Progenitor cell of endocrine pancreas (in vitro differentiated cells): ENCODE measurements at places on chromosomes 7 and 10. TPM values are rescaled to one million over a fixed set of nuclear protein-coding genes. Genes with fewer than 3 reads are reported as not detected.
A peak's percentile ranks its signal among the peaks of the same experiment; 100 is the strongest.

DNA sequence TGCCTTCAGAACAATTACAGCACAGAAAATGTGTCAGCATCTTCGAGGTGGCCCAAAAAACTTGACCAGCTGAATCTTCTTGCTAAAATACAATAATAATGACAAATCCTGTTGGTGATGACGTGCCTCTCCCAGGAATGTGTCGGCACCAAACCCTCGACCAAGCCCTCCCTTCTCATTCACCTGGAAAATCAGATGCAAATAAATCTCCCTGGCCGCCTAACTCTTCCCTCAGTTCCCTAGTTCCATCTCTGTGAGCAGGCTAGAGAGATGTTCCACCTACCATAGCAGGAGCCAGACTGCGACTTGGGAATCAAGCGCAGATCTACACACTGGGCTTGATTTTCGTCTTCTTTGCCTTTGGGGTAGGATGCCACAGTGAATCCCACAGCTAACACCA lies 4.1 kb downstream of the PRSS1 start:
- DNase-seq, result no peak

GRCh38 chr7:121037957-121038716 lies 49.6 kb downstream of the CPED1 start:
- no peak for DNase-seq

DNA sequence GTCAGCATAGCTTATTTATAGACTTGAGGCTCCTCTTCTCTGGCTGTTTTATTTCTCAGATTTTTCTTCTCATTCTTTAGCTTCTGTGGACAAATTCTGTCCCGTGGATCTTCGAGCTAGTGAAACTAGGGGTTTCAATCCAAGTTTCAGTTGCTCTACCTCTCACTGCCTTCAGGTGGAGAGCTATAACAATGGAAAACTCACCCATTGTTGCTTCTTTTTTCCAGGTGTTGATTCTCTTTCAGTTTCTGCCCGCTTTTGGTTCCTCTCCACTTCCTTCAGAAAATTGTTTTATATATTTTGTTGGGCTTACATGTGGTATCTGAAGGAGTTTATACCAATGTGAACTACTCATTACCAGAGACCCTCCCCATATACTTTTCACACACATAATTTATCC lies 266.1 kb downstream of the TCF7L2 start:
- DNase-seq, result no peak

GRCh38 chr7:47387506-47387905 lies 194.4 kb downstream of the TNS3 start:
- no peak for DNase-seq

DNA sequence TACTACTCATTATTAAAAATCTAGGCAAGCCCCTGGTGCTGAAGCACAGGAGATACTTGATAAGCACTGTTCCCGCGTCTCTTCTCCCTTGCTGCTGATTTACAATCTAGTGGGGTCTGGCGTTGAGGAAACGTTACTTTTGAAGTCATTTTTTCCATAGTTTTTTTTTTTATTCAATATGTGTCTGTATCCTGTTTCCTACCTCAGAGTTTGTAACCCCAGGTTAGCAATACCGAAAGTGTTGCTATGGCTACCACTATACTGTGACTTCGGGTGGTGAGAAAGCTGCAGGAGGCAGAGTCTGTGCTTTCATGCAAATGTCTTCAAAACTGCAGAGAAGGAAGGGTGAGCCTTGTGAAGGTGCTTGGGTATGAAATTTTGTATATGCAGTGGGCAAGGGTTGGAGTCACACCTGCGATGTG lies 458.8 kb upstream of the GHITM start:
- no peak for DNase-seq

GRCh38 chr7:91264924-91265681 lies 870 bp downstream of the FZD1 start:
- peak; percentile 20 for DNase-seq

GRCh38 chr7:67652937-67653336 lies 656.3 kb downstream of the TYW1 start:
- no peak for DNase-seq

- no peak for DNase-seq
Observed at GRCh38 chr7:70849580-70850235, 282.2 kb upstream of the GALNT17 start.

GRCh38 chr7:24573554-24574338 lies 494 bp downstream of the PALS2 start:
- DNase-seq, result peak; percentile 50

DNA sequence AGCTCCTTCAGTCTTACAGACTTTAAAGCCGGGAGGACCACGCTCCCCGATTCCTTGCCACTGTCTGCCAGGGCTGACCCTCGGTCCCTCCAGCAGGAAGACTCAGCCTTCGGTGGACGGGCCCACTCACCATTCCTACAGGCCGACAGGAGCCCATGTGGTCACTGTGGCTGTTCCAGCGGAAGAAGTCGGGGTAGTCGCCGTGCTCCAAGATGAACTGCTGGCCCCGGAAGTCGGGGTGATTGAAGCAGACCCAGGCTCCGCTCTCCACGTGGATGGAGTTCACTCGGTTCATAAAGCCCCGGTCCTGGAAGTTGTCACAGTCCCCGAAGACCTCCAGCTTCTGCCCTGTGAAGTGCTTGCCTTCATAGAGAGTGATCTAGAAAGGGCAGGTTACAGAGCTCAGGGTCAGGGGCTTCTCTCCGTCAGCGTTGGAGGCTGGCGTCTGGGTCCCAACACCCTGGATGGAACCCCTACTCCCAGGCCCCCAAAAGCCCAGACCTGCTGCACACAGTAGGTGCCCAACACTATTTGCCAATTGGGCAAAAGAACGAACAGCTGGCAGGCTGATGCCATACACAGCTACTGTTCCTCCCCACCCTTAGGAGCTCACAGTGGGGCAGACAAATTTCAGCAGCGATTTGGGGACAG lies 1.9 kb downstream of the CRYGN start:
- no peak for DNase-seq

- DNase-seq, result no peak
Observed at GRCh38 chr7:111801277-111801676, 239.0 kb upstream of the IMMP2L start.

DNA sequence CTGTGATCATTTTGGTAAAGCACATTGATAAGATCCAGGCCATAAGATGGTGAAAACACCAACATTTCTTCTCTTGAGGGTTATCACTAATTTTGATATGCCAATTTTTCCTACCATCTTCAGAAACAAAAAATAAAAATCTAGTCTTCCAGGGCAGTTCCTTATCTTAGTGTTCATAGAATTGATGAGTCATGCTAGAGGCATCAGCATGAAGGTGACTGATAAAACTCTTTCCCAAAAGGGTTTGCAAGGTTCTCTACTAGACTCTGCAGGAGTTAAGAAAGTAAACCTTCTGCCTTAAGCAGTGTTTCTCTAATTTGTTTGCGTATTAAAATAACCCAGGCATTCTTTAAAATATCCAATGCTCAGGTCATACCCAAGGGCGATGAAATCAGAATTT lies 483.1 kb upstream of the CNTNAP2 start:
- no peak for DNase-seq

GRCh38 chr7:15662451-15662850 lies 24.0 kb downstream of the MEOX2 start:
- DNase-seq, result no peak

DNA sequence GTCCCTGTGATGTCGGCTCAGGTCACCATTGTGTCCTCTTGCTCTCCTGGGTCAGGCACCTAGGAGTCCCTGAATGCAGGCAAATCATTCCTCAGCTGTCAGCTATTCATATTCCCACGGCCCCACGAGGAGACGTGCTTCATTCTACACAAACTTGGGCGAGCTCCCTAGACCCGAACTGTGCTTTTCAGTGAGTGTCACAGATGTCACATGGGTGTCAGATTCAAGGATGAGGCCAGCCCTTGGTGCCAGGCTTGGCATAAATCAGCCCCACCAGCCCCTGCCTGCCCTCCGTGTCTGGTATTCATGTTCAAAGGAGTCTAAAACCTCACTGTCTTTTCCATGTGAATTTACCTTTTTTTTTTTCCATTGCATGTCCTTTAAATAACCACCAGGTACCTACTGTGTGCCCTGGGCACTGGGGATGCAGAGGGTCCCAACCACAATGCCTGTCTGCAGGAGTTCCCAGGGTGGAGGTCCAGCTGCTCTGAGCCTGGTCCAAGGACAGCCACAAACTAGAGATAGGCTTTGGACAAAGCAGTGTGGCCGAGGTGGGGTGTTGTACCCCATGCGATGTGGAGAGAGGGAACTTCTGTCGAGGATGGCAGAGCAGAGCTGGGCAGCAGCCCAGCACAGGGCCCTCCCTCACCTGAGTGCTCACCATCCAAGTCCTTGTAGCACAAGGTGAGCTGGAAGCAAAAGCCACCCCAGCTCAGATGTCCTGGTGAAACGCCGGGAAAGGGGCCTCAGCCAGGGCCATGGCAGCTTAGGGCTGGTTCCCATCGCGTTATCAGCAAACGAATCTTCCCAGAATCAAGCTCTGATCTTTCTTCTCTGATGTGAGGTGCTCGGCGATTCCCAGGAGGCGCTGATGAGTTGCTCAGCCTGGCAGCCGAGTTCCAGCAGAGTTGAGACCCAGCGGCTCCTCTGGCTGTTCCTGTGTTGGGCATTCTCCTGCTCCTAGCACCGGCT lies 611.9 kb downstream of the PTPRN2 start:
- DNase-seq, result no peak

- no peak for DNase-seq
Observed at GRCh38 chr10:59688921-59689351, 20.7 kb downstream of the SLC16A9 start.

GRCh38 chr7:4745971-4746919 lies 29.2 kb upstream of the AP5Z1 start:
- no peak for DNase-seq

DNA sequence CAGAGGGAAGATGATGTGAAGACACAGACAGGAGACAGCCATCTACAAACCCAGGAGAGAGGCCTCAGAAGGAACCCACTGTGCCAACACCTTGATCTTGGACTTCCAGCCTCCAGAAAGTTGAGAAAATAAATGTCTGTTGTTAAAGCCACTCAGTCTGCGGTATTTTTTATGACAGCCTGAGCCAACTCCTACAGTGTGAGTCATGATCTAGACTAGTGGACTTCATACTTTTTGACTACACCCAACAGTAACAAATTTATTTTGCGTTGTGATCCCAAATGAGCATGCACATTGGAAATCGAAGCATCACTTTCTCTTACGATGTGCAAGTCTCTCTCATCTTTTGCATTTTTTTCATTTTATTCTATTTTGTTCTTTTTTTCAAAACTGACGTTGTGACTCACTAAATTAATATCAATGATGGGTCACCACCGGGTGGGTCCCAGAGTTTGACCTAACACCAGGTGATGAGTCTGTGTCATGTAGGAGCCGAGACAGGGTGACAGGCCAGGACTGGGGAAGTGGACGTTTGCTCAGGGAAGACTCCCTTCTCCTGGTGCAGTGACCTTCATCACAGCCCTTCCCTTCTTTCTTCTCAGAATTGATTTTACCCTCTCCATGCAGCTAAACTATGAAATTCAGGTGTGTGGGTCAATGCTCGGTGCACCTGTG lies 28.9 kb downstream of the PHYH start:
- DNase-seq, result no peak

- DNase-seq, result no peak
Observed at GRCh38 chr7:152751449-152752141, 8.0 kb upstream of the ACTR3B start.

- no peak for DNase-seq
Observed at GRCh38 chr10:44761076-44761475, 150.1 kb upstream of the TMEM72 start.

DNA sequence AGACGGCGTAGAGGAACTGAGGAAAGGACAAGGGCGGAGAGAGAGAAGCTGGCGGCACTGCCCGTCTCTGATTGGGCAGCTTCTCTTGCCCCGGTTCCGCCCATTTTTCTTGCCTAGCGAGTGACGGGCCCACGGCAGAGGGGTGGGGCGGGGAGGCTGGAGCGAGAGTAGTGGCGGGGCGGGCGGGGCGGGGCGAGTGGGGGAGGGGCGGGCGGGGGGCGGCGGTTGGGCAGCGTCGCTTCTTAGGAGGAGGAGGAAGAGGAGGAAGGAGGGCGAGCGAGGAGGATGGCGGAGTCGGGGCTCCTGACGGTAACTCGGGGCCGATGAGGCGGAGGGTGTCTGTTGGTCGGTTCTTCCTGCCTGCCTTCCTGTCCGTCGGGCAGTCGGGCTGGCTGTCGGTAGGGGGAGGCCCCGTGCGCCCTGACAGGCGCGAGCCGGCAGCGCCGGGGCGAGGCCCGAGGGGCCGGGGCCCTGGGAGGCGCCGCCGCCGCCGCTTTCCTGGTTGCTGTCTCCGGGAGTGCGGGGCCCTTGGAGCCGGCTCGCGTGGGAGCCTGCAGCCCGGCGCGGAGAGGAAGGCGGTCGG lies at the start of gene SHOC2:
TSS of gene SHOC2 (plus strand) at position 256 of the 583 bp plus-strand sequence. CDS start 44,755 bp downstream, outside the sequence.
- DNase-seq, result peak; percentile 61

DNA sequence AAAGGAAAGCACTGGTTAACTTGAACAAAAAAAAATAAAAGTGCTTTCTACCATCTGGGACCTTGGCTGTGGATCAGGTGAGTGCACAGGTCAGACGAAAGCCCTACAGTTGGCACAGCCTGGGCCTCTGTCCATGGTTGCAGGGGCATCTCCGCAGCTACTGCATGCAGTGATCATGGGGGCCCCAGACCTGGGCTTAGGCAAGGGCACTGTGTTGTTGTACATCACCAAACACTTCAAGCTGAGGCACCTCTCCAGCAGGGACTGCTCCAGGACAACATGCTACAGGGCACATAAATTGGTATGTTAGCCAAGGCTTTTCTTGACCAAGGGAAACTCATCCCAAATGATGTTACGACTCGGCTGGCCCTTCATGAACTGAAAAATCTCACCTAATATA lies 23.5 kb downstream of the KLHL7 start:
- no peak for DNase-seq

- no peak for DNase-seq
Observed at GRCh38 chr10:116125180-116125579, 147.8 kb downstream of the GFRA1 start.

DNA sequence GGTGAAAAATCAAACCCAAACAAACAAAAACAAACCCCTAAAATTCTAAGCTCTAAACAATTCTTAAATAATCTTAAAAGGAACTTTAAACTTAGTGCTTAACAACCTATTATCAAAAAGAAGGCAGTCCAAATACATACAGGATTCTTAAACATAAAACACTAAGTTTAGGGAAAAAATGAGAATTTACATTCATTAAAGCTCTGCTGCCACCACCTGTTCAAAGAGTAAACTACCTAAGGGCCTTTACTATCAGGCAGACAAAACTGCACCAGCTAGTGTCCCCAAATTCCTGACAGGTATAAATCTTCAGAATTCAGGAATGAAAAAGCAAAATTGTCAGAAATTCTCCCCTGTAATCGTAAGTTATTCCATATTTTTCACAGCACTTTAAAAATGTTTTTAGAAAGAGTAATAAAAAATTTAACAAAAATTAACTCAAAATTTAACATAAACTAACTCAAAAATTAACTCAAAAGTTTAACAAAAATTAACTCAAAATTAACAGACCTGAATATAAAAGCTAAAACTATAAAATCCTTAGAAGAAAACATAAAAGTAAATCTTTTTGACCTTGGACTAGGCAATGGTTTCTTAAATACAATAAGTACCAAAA lies 55.1 kb downstream of the PDZD8 start:
- DNase-seq, result no peak

GRCh38 chr7:43554423-43554822 lies 28.5 kb upstream of the STK17A start:
- DNase-seq, result no peak

Gene ELN
- 0.26 and 0.33 TPM in 2 replicates for total RNA-seq

Gene ALOX5
- total RNA-seq, result 1.9 and 2.5 TPM in 2 replicates

Gene STK32C
- 8.4 and 10.0 TPM in 2 replicates for total RNA-seq

Gene CFAP43
- total RNA-seq, result 4.7 and 5.4 TPM in 2 replicates

Gene PLEKHS1
- total RNA-seq, result not detected in 2 replicates

Gene SFRP4
- total RNA-seq, result not detected in 2 replicates

Gene CCL24
- not detected in 2 replicates for total RNA-seq

Gene BMS1
- total RNA-seq, result 22.4 and 23.2 TPM in 2 replicates

Gene GIMAP4
- total RNA-seq, result not detected in 2 replicates

Gene ACTL6B
- 4.1 and 4.2 TPM in 2 replicates for total RNA-seq

Gene LIPM
- total RNA-seq, result not detected in 2 replicates

Gene ANKRD1
- 48.1 and 61.8 TPM in 2 replicates for total RNA-seq

Gene AKR1D1
- 3.4 and 5.4 TPM in 2 replicates for total RNA-seq

Gene CC2D2B
- 0.77 and 0.82 TPM in 2 replicates for total RNA-seq
